ENCODE measurements at places on chromosomes 1 and 21.

DNA sequence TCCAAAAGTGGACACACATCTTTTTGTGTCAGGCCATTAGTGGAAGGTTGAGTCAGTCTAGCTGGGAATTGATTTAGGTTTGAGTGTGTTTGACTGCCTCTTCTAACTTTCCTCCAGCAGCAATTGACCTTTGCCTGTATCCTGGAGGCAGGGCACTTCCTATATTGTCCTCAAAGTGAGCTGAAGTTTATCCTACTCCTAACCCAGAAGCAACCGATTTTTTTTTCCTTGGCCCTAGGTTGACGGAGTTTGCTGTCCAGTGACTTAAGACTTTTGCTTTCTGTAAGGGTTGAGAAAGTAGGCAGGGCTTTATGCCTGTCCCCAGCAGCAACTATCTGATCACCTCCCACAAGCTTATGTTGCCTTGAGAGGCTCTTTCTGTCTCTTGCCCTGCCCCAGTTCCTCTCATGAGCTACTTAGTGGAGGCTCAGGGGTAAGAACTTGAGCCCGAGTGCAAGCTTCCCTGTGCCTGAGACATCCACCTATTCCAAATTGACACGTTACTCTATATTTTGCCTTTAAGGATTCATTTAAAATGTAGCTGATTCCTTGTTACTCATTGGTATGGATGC, 30.9 kb downstream of the SLC35F3 start:
- no peak for DNase-seq

GRCh38 chr1:66951513-66951912, 26.7 kb downstream of the MIER1 start:
- DNase-seq, result no peak

DNA sequence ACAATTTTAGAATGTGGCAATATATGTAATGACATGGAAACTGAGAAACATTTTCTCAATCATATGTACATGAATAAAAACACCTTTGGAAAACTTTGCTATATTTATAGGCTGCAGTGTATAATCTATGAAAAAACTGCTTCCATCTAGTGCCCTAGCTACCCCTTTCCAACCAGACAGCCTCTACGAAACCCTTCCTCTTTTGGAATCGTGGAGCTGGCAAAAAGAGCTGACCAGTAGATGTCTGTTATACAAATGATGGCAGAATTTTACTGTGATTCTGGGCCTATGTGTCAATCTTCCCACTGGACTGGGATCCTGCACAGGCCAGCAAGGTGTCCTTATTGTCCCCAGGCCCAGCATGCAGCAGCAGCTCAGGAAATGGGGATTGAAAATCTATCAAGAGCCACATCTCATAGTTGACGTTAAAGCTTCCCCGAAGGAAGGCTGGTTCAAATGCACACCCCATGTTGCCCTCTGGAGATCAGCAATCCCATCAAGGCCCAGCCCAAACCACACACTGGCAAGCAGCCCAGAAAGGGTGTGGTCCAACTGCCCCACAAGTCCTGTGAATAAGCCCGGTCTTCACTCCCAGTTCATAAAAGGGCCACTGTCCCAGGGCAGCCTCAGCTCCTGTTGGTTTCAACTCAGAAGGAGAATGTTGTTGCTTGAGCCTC, 8.8 kb upstream of the FAM20B start:
- DNase-seq, result no peak

DNA sequence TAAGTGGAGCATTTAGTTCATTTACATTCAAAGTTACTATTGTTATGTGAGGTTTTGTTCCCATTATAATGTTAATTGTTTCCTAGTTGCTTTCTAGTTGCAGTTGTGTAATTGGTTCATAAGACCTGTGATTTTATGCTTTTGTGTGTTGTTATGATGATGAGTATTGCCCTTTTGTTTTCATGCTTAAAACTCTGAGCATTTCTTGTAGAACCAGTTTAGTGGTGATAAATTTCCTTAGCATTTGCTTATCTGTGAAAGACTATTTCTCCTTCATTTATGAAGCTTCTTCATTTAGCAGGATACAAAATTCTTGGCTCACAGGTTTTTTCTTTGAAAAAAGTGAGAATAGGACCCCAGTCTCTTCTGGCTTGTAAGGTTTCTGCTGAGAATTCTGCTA, 274.8 kb upstream of the SPAG17 start:
- no peak for DNase-seq

- DNase-seq, result no peak
Measured at GRCh38 chr1:115340879-115341278, 2.8 kb upstream of the NGF start.

GRCh38 chr1:97145321-97145956, 423.9 kb downstream of the PTBP2 start:
- DNase-seq, result no peak

DNA sequence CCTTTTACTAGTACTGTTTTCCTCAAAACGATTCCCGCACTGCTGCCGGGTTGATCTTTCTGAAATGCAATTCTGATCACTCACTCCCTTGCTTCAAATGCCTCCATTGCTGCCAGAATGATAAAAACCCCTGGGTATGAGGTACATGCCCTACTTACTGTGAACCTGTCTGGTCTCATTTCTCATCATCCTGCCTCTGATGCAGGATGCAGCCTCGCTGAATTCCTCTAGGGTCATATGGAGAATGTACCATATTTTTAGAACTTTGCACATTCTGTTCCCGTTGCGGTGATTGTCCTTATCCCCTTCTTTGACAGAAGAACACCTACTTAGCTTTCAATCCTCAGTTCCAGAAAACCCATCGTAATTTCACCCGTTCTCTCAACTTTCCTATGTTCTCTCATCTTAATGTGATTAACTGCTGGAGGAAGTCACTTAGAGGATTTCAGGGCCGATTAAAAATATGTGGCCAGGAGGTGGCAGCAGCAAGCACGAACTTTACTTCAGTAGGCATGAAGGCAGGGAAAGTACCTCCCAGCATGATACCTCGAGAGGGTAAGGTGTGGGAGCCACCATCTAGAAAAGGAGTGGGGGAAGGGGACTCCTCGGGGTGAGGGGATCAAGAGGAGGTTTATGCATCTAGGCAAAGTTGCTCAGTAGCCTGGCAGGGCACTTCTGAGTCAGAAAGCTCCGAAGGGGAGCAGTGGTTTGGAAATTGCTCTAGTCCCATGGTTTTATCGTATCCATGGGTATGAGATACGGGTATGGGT, 361.5 kb upstream of the ZP4 start:
- DNase-seq, result no peak

- no peak for DNase-seq
Measured at GRCh38 chr1:155170101-155170785, 2.9 kb downstream of the KRTCAP2 start.

DNA sequence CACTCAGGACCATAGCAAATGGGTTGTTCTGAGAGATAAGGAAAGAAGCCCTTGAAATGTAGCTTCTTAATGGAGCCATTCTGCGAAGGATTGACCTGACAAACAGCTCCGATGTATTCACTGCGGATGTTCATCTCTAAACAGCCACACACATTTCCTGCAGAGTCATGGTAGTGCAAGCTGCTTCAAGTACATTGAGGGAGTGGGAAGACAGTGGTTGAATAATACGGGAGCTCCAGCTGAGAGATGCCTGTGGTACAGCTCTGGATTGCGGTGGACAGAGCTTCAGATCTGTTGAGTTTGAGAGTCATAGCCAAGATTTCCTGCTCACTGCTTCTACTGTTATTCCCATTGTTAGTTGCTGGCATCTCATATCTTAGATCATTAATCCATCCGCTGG, 86.6 kb downstream of the ZBTB18 start:
- DNase-seq, result no peak

DNA sequence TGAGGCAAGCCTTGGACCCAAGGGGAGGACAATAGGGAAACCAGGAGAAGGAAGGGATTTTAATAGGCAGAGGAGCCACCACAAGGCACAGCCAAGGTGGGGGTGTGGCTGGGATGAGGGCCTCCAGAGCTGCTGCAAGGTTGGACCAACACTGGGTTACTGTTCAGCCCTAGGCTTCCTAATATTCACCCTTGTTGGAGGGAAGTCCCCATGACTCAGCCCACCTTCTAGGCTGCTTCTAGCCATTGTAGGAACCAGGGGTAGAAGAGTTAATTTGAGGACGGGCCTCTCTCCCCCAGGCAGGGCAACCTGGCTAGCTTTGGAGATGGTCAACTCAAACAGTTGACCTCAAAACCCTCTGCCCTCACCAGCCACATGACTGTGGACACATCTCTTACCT, 59.5 kb downstream of the KCNN3 start:
- peak; percentile 9 for DNase-seq

GRCh38 chr21:34278451-34278850, 85.4 kb upstream of the KCNE2 start:
- DNase-seq, result no peak

DNA sequence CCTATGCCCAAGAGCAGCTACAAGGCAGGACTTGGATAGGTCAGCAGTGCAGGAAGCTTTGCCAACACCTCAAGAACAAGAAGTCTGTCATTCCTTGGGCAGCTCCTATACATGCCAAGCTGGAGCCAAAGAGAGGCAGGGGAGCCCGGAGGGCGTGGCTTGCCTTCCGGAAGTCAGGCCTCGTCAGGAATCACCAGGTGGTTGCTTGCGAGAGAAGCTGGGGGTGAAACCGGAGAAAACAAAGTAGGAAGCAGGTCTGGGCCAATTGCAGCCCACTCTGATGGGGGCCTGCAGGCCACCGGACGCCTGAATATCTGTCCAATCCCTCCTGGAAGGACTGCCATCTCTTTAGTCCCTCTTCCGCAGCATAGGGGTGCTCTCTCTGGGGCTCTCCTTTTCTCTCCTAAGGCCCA, 794 bp upstream of the FAM76A start:
- DNase-seq, result no peak

- DNase-seq, result no peak
Measured at GRCh38 chr1:229141689-229142377, 129.1 kb upstream of the RAB4A start.

GRCh38 chr21:39527067-39527595, 75.4 kb downstream of the SH3BGR start:
- DNase-seq, result no peak

- no peak for DNase-seq
Measured at GRCh38 chr1:36532810-36533401, 50.2 kb upstream of the CSF3R start.

DNA sequence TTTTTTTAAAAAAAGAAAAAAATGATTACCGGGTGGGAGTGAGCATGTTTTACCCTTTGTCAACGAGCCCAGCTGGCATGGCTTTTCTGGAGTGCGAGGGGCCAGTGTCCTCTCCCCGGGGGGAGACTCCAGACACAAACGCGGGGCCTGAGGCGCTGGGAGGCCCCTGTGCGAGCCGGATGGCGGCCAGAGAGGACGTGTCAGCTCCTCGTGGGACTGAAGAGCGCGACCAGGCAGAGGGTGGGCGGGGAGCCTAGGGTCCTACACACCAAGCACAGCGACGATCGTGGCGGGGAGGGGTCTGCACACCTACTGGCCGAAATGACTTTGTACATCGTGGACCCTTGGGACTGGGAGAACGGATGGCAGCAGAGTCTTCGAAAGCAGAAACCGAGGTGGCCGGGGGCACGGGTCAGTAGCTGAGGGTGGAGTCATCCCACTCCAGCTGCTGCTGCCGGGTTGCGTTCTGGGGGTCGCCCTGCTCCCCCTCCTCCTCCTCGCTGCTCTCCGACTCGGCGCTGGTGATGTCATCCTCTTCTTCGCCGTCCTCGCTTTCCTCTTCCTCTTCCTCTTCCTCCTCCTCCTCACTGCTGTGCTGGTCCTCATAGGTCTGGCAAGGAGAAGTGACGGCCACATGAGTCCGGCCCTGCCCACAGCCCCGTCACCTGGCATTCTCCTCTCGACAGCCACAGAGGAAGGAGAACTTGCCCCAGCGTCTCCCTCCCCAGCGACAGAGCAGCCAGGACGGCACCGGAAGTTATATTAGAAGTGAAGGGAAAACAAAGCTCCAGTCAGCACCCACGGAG, 78.8 kb downstream of the PIK3CD start:
- no peak for DNase-seq

DNA sequence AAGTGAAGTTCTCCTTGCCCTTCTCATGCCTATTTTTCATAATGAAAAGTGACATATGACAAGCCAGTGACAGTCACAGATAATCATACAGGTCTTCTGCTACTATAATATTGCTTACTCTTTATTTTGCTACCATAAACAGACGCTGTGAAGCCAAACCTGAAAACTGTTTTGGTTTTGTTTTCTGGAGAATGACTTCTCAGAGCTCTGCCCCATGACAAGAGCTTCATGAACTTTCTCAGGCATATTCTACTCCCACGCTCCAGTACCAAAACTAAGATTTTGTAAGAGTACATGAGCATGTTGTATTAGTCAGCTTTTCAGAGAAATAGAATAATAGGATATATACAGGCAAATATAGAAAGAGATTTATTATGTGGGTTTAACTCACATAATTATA, 64.3 kb upstream of the VTCN1 start:
- DNase-seq, result no peak

- DNase-seq, result no peak
Measured at GRCh38 chr1:39272798-39273469, 68.4 kb downstream of the MACF1 start.

DNA sequence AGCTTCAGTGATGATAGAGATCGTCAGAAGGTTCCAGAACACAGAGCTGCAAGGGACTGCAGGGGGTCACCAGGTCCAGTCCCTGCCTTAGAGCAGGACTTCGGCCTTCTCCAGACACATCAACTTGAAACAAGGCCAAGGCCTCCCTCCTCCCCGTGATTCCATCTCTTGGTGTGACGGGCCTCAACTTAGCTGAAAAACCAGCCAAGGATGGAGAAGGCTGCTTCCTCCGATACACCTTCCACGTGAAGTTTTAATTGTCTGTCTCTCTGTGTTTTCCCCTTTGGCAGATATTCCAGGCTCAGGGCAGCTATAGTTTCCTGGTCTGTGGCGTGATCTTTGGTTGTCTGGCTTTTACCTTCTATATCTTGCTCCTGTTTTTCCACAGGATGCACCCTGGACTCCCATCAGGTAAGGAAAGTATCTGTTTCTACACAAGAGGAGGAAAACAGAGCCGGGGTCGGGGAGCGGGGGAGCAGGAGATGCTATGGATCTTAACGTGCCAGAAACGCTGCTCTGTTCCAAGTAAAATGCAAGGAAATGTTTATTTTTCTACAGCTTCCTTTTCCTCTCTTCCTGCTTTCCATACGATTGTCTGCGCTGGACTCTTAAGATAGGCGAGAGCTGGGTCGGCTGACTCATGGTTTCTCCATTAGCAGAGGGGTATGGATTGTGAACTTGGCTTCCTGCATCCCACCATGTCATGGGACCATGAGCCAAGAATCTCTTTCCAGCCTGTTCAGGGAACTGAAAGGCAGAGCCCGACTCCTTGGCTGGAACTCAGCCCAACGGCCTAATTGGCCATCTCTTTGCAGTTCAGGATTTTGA, 32.8 kb downstream of the ELK4 start:
- DNase-seq, result no peak

DNA sequence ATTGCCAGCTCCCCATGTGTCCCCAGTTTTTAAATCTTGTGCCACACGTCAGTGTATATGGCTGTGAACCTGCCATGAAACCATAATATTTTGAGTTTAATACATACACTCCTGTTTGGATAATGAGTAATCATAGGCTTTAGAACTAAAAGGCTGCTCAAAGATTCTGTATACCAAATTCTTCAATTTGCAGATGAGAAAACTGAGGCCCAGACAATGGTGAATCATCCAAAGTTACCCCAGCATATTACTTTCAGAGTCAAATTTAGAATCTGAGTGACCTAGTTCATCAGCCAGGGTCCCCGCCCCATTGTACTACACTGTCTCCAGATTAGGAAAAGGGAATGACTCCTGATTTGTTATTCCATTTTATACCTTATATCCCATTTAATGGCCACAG, 224.6 kb downstream of the FGGY start:
- DNase-seq, result no peak

All from stimulated activated CD8-positive, alpha-beta memory T cell treated with anti-CD3 and anti-CD28 coated beads, Interleukin-7, amount 100 ng/mL, for 48 hours (primary cell).